Stimulated activated CD8-positive, alpha-beta memory T cell treated with anti-CD3 and anti-CD28 coated beads, Interleukin-4, amount 100 ng/mL, for 1 hour (primary cell): ENCODE measurements at places on chromosomes 1 and 21.

DNA sequence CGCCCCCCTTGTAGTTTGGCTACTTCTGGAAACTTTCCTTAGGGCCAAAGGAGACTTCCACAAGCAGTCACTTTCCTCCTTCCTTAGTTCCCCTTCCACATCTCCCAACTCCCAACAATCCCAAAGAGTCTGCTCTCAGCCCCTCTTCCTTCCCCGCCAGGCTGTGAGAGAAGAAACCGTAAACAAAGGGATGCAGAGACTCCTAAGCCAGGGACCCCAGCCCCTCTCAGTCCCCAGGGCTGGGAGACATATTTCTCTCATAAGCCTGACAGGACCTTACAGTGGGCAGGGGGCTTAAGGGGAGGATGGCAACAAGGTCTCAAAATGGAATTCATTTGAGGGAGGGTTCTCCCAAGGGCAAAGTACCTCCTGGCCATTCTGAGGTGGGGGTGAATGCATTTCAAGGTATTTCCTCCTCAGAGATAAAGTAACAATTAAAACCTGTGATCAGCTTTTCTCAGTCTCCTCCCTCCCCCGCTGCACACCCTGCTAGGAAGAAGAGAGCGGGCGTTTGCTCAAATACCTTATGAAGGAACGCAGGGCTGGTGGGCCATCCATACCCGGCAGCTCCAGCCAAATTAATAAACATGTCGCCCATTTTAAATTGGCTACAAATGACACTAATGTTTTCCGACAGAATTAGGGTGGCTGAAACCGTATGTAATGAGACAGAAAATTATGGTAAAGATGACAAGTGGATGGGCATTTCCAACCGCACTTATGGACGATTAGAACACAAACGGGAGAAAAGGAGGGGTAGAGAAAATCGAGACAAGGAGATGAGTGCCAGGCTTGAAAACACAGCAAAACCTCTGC, 4.0 kb downstream of the BARHL2 start:
- DNase-seq, result no peak

DNA sequence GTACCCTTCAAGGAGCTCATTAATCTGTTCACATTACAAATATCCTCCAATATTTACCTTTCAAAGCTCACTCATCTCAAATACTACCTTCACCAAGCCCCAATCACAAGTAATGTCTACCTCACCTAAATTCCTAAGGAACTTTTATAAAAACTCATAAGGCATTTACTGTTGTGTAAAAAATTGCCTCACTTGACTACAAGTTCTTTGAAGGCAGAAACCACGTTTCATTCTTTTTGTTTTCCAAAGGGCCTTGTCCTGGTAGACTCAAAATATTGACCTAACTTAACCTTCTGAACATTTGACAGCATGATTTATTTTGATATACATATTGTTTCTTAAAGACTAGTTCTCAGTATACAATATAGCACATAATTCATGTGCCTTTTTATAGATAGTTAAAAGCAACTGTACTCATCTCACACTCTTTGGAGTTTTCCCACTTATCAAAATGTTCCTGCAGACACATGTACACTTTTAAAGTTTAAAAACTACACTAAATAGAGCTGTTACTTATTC, 2.5 kb downstream of the USP33 start:
- no peak for DNase-seq

GRCh38 chr1:148373192-148373925, 109.7 kb downstream of the PPIAL4G start:
- DNase-seq, result no peak

GRCh38 chr21:43921571-43921978, 56.6 kb downstream of the AGPAT3 start:
- no peak for DNase-seq

GRCh38 chr1:30049748-30050296, 673.6 kb downstream of the MATN1 start:
- no peak for DNase-seq

GRCh38 chr1:13732971-13733667, 33.1 kb downstream of the PRDM2 start:
- no peak for DNase-seq

DNA sequence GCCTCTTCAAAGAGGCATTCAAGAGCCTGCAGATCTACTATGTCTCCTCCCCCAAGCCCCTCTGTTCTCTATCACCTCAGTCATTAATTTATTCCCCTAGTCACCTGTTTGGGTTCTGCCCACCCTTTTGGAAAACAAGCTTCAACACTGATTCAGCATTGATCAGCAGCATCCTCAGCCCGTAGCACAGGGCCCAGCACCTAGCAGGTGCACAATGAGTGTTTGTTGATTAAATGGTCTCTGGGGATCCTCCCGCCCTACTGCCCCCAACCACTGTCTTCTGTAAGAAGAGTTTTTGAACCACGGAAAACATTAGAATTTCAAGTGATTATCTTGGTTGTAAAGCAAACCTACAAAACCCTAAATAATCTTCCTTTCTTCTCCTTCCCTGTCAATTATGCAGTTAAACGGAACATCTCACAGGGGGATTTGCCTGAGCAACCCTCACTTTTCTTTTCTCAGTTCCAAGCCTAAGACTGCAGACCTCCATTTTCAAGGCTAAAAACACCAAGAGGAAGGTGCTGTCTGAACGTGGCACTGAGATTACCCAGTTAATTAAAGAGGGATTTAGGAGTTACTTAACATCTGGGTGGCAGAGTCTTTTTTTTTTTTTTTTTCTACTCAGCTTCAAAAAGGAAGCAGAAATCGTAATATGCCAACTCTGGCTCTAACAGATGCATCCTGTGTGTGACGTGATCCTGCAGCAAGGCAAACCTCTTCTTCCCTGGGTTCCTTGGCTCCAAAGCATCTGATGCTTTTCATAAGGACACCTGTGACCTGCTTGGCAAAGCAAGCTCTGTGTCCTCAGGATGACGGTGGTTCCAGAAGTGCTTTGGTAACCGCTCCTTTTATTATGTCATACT, 163.0 kb downstream of the KAZN start:
- DNase-seq, result no peak

DNA sequence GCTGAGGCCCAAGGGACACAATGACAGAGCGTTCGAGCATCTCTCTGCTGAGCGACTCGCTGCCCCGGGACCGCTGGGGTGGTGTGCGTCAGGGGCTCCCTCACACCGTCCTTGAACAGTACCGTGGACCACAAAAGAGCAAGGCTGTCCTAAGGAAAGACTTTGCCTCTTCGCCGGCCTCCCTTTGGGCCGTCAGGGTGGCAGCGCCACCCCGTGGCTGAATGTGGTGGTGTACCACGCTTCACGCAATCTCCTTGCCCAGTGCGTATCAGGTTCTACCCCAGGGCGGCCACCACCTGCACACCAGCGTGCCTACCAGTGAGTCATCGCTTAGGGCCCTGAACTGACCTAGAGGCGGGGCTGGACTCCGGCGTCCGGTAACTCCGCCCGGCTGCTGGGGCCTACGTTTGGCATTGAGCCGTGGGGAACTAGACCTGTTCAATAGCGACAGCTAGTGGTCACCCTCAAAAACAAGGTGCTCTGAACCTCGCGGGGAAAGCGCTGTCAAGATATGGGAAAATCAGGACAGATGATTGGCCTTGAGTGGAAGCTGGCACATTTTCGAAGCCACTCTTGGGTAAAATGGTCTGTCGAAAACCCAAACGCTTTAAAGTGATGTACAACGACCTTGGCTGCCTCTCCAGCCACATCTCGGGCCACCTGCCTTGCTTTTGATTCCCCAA, 8.1 kb upstream of the TRAF3IP3 start:
- peak; percentile 65 for DNase-seq
